ENCODE measurements at places on chromosomes 6 and 20. TPM values are rescaled to one million over a fixed set of nuclear protein-coding genes. Genes with fewer than 3 reads are reported as not detected.
A peak's percentile ranks its signal among the peaks of the same experiment; 100 is the strongest.

GRCh38 chr20:11585752-11586352, 331.8 kb upstream of the BTBD3 start:
- no peak for DNase-seq

ANKRD66 gene
- not detected for total RNA-seq

GRCh38 chr6:36760685-36761435, 63.2 kb downstream of the RAB44 start:
- no peak for DNase-seq

- no peak for DNase-seq
Observed at GRCh38 chr6:54718541-54719023, 128.0 kb upstream of the FAM83B start.

DNA sequence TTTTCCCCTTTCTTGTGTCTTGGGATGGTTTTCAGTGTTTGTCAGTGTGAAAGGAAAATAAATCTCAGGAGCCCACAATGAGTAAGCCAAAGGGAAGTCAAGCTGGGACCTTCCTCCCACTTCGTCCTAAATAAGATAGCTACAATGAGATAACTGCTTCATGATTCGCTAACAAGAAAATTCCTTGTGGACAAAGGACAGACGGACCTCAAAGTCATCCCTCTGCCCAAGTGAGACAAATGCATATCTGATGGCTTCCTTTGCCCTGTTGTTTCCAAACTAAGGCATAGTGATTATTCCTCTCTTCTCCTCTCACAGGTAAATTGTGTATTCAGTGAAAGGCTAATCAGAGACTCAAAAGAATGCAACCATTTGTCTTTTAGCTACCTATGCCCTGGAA, 26.1 kb upstream of the ADTRP start:
- no peak for DNase-seq

GRCh38 chr6:11675601-11676000, 103.0 kb downstream of the ADTRP start:
- DNase-seq = no peak

GRCh38 chr20:36919715-36920333, 31.7 kb downstream of the SAMHD1 start:
- DNase-seq = no peak

BACH2 gene
- 2.6 TPM for total RNA-seq

- no peak for DNase-seq
Observed at GRCh38 chr6:149234051-149234962, 83.2 kb upstream of the TAB2 start.

- no peak for DNase-seq
Observed at GRCh38 chr20:62066339-62066982, 780 bp upstream of the TAF4 start.

GRCh38 chr6:34457382-34457741, 8.5 kb upstream of the PACSIN1 start:
- DNase-seq = no peak

DNA sequence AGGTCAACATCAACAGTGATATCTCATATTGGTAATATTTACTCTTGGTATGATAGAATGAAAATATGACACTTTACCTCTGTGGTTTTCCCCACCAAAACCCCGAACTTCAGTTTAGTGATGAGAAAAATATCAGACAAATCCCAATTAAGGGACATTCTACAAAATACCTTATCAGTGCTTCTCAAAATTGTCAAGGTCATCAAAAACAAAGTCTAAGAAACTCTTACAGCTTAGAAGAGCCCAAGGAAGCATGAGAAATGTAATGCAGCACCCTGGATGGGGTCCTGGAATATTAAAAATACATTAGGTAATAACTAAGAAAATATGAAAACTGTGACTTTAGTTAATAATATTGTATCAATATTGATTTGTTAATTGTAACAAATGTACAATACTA, 148.3 kb upstream of the TFAP2D start:
- DNase-seq = no peak

GRCh38 chr6:15522856-15523529, 139.8 kb downstream of the DTNBP1 start:
- peak; percentile 76 for DNase-seq

DNA sequence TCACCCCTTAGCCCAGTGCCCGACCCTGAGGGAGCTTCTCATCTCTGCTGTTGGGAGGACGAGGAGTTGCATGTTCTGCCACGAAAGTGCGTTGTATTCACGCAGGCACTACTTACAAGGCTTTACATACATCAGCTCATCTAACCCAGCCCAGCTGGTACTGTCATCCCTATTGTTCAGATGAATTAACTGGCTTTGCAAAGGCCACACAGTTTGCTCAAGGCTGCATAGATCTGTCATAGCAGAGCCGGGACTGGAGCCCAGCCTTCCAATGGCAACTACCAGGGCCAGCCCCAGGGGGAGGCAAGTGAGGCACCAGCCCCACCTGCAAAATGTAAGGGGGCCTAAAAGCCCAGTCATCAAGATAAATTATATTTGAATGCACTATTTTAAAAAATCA, 257.6 kb downstream of the NFATC2 start:
- no peak for DNase-seq

GRCh38 chr6:33861722-33862121, 57.9 kb upstream of the MLN start:
- no peak for DNase-seq

DNA sequence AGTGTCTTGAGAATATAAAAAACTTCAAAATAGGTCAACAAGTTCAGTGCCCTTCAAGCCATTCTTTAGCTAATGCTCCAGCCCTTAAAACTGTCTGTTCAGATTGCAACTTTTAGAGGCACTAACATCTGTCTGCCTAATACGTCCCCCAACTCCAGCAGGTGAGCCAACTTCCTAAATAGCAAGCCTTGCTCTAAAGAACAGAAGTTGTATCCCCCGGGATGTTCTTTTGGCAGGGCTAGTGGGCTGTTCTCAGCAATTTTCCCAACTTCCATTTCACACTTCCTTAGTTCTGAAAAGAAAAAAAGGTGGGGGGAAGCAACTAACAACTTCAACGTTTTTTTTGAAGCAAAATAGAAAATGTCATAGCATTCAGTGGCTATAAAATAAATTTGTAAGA, 290.0 kb upstream of the PTCHD4 start:
- no peak for DNase-seq

PTK6 gene
- total RNA-seq = 0.13 TPM

- DNase-seq = no peak
Observed at GRCh38 chr6:161749576-161749975, 475.7 kb upstream of the AGPAT4 start.

OPN5 gene
- total RNA-seq = not detected

GRCh38 chr6:20279608-20280287, 67.5 kb upstream of the MBOAT1 start:
- no peak for DNase-seq

PNPLA1 gene
- total RNA-seq = not detected

DNA sequence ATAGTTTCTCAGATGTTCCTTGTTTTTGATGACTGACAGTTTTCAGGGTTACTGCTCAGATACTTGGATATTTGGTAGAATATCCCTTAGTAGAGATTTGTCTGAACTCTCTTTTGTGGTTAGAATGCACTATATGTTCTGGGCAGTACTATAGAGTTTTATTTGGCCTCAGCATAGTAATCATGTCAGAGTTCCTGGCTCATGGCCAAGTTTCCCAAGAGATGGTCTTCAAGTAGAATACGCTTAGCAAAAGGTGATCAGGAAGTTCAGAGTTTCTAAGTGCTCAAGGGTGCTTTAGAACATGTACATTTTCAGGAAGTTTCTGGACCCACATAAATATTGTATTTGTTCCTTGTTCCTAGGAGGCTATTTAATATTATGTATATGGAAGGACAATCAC, 1209.7 kb upstream of the GJE1 start:
- DNase-seq = no peak

DNA sequence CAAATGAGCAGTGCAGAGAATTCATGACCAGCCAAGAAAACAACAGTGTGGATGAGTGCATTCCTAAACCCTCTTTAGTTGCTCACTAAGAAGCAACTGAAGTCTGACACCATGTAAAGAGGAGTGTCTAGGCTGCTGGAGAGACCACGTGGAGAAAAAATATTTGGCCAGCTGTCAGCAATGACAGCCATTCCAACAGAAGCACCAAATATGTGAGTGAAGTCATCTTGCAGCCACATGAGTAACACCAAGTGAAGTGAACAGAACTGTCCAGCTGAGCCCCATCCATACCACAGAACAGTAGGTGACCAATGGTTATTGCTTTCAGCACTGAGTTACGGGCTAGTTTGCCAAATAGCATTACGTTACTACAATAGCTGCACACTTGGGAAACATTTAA, 89.4 kb downstream of the TBXT start:
- DNase-seq = no peak

DNA sequence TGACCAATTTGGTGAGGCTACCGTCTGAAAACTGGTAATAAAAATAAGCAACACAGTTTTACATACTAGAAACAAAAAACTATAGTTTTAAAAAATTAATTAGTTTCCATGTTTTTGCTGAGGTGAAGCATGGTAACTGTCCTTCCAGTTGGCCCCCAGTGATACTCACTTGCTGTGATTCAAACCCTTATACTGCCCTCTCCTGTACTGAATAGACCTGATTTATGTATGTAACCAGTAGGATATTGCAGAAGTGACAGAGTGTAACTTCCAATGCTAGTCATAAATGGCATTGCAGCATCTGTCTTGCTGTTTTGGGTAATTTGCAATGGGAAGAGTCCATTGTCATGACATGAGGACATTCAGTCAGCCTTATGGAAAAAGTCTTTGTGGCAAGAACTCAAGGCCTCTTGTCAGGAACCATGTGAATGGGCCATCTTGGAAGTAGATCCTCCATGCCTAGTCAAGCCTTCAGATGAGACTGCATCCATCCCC, 8.9 kb upstream of the CHD6 start:
- DNase-seq = no peak

DNA sequence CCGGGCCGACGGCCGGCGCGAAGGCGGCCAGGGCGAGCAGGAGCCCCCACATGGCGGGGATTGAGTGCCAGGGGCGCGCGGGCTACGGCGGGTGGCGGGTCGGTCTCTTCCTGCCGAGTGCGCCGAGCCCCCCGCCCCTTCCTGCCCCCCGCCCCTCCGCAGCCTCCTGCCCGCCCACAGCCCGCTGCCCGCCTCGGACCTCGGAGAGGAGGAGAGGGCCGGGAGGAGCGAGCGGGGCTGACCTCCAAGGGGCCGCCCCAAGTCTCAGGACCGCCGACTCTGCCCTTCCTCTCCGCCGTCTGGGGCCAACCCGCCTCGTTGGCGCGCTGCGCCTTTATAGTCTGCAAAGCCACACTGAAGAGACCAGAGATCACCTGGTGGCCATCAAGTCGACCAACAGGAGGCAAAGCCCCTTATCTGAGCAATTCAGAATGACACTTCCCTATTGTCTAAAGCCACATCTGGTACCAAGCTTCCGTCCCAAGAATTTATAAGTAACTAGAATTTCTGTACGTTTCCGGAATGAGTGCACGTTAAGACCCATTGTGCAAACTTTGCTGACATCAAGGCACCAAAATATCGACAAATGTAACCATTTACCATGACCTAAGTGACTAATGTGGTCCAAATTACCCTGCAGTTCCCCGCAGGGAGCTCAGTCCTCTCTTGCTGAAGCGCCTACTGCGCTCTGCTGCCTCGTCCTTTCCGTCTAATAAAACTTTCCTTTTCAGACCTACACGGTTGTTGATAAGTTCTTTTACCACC, at the start of gene CPXM1:
CPXM1 (minus strand) TSS at position 107 of the 765 bp plus-strand sequence; CDS start at position 52, 55 bp downstream.
- DNase-seq = no peak

DNA sequence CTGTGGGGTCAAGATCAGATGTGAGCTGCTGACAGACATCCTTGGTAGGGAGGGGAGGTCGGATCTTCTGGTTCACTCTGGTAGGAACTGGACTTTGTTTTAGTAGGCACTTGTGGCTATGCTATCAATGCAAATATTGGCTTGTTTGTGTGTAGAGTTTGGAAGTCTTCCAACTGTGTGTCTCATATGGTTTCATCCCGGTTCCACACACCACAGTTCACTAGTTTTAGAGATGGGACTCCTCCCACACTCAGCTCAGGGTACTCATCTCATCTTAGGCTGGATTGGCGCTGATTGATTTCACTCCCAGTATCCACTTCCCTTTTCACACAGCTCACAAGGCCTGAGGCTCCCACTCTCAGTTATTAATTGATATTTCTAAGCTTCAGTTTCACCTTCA, 161.3 kb downstream of the THBS2 start:
- DNase-seq = peak; percentile 27

DNA sequence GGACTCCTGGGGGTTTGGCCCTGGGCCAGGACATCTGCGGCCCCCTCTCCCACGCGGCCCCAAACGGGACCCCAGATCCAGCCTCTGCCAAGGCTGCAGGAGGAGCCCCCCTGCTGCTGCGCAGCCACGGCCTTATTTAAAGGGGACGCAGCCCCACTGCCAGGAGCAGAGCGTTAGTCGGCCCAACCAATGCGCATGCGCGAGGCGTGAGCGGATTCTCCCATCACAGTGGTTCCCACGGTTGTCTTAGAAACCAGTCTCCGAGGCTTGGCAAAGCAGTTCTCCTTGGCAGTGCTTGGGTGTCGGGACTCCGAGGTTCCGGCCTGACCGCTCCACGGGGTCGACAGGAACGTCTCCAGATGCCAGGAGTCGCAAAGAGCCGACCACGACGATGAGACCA, 288.3 kb upstream of the ZNF337 start:
- peak; percentile 84 for DNase-seq

LY6G6C gene
- total RNA-seq = not detected

GRCh38 chr6:10140136-10140535, 274.7 kb downstream of the TFAP2A start:
- no peak for DNase-seq

DNA sequence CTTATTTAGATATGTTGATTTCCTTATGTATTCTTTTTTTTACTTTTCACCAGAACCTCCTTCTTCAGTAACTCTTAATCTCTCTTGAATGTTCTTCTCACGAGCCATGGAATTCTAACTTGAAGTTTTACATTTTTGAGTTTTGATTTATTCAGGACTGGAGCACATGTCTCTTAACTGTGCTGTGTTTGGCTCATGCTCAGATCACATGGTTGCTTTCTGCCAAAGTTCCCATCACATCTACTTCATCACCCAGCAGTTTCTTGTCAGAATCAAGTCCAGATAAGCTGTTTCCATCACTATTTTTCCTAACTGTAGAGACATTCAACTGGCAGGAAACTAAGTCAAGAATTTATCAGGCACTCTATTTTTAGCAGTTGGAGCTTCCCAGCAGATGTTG, 31.7 kb downstream of the SLC35A1 start:
- no peak for DNase-seq

- DNase-seq = no peak
Observed at GRCh38 chr6:134512981-134513391, 195.1 kb upstream of the SGK1 start.

DNA sequence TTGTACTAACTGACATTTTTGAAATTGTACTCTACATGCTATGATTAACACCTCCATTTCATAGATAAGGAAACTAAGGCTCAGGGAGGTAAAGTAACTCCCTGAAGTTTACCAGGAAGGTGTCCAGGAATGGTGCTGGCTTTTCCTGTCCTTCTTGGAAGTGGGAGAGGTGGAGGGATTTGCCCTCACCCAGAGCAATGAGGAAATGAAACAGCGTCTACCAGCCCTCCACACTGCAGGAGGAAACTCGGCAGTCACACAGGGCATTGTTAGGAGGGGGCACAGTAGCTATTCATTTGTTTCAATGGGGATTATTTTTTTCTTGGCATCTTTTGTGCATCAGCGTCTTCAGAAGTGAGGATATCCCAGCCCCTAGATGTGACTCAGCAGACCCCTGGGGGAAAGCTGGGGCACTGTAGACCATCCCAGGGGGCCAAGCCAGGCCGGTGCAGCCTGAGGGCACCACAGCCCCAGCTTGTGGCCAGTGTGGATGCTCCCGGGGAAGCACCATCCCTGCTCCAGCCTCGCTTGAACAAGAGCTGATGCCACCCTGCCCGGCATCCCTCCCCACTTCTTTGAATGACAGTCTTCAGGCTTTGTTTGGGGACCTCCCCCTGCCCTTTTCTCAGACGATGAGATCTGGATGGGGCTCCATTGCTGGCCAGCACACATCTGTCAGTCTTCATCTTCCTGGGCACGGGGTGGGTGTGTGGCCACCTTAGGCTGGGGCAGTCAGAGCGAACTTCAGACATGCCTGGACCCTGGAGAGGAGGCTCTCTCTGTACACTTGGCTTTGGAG, 224.4 kb upstream of the PMEPA1 start:
- no peak for DNase-seq
